ENCODE measurements at places on chromosomes 2 and 18.

DNA sequence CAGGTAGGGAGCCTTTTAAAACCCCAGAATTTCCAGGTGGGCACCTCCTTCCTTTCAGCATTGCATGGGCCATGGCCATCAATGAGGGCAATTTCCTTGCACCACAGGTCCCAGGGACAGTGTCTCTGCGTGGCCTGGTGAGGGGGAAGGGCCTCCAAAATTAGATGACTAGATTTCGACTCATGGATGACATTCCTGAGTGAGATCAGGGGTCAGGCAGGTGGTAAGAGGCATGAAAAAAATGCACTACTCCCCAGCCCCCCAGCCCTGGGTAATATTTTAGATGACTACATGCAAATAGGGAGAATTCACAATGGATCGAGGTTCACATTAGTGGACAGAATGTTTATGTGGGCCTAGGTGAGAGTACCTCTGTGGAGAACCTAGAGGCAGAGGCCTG lies 19.0 kb upstream of the IGFBP5 start:
- no peak for DNase-seq

- DNase-seq, result no peak
These were observed 68.2 kb downstream of the LRP2 start for GRCh38 chr2:169294001-169294675.

DNA sequence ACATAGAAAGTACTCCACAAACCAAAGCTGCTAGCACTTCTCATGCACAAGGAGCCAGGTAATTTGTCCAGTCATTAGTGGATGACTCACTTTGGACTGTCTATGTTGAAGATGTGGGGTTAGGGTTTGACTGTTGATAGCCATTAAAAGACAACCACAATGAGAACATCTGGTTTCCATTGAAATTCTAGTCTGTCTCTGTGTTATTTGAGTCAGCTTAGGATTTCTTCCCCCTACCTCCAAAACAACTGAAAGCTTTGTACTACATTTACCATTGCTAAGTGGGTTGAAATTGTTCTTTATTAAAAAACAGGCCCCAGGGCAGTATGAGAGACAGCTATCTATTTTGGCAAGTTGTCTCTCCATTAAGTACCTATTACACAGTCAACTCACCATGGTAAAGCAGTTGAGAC lies 50.2 kb upstream of the ANKRD44 start:
- DNase-seq, result no peak

DNA sequence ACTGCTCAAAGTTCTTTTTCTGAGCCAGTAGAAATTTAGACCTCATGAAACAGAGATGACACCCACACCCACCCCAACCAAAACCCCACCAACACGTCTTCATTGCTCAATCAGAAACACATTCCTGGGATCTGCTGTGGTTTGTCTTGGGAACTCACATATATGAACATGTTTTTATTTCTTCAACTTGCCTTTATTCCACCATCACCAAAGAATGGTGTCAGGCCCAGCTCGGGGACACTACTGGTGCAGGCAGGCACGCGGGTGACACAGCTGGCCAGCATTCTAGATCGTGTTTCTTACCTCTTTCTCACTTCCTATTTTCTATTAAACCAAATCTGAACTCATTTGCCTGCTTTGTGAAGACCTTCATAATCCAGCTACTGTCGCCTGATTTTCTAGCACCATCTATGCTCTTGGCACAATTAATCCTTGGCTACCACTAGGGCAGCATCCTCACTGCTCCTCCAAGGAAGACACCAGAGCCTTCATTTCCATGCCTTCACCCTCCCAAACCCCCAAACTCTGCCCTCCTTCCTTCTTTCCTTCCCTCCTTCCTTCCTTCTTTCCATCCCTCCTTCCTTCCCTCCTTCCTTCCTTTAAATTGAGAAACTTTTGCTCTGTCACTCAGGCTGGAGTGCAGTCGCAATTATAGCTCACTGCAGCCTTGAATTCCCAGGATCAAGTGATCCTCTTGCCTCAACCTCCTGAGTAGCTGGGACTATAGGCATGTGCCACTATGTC lies 157.1 kb downstream of the BCL2 start:
- no peak for DNase-seq

DNA sequence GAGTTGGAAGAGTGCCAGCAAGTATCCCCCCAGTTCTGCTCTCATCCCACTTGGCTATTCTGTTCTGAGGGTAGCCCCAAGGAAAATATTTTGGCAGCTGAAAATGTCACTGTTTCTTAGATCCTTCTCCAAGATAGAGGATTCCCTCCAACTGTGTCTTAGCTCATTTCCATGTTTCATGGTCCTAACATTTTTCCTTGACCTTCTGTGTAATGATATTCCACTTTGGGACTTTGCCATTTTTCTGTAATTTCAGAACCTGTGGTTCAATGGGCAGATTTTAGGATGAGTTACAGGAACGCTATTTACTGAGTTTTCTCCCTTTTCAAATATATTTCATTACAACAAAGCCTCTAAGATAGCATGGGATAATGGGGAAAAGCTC lies 34.7 kb downstream of the NHEJ1 start:
- DNase-seq, result no peak

GRCh38 chr2:88683160-88684021 lies 8.1 kb upstream of the RPIA start:
- no peak for DNase-seq

GRCh38 chr2:46257476-46257875 lies 39.7 kb upstream of the EPAS1 start:
- DNase-seq, result peak; percentile 45

GRCh38 chr2:122028371-122029100 lies 273.1 kb downstream of the TSN start:
- DNase-seq, result no peak

DNA sequence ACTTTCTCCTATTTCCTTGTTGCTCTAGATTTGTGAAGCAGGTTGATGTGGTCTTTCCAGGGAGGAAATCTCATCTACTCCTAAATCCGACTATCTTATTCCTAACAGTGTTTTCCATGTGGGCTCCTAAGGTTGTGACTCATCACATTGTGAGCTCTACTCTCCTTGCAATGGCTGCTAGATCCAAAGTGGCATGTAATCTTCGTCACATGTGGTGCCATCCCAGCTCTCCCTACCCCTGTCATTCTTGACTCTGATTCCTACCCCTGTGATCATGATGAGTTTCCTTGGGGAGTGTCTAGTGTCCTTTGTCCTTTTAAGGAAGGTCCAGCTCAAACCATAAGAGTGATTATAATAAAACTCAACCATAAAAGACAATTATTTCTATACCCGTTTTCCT lies 47.3 kb upstream of the GULP1 start:
- DNase-seq, result no peak

GRCh38 chr2:201881741-201882140 lies 75.4 kb downstream of the CDK15 start:
- DNase-seq, result no peak

DNA sequence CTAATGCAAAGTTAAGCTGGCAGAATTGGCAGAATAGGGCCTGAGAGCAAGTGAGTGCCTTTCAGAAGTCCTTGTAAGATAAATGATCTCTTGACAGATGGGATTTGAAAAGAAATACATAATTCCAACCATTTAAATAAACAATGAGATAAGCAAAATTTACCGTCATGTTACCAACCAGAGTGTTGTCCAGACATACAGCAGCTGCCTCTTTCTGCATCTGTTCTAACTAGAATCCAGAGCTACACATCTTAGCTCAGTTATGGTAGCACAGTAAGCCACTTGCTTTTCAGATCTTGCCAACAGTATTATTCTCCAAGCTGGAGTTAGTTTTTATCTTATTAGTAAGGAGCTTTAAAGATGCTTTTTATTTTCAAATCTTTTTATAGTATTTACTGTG lies 179.6 kb downstream of the BARD1 start:
- no peak for DNase-seq

- DNase-seq, result no peak
These were observed 9.5 kb downstream of the KCNK3 start for GRCh38 chr2:26702025-26702424.

- DNase-seq, result no peak
These were observed 22.1 kb downstream of the B3GNT2 start for GRCh38 chr2:62217970-62218369.

- DNase-seq, result no peak
These were observed 71.3 kb downstream of the DPP4 start for GRCh38 chr2:162002623-162003235.

- DNase-seq, result no peak
These were observed 4.2 kb upstream of the EN1 start for GRCh38 chr2:118851650-118852049.

GRCh38 chr2:19187323-19188020 lies 171.0 kb downstream of the OSR1 start:
- no peak for DNase-seq

DNA sequence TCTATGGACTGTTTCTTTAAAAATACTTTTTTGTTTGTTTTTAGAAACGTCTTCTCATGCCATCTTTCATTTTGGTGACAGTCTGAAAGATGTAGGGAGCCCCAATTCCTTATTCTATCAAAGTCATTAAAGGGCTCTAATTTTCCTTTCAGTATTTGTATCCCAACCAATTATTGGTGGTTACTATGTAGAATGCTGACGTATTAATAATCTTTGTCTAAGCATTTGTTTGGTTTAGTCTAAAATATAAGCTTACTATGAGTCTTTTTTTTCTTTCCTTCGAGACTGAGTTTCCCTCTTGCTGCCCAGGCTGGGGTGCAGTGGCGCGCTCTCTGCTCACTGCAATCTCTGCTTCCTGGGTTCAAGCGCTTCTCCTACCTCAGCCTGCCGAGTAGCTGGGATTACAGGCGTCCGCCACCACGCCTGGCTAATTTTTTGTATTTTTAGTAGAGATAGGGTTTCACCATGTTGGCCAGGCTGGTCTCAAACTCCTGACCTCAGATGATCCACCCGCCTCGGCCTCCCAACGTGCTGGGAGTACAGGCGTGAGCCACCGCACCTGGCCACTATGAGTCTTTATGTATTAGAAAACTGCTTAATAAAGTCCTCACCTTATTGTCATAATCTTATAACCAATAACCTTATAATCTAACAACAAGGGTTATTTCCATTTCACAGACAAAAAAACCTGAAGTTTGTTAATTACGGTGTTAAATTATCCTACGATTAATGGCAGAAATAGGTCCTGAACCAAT lies 849 bp upstream of the VRK2 start:
- DNase-seq, result no peak

DNA sequence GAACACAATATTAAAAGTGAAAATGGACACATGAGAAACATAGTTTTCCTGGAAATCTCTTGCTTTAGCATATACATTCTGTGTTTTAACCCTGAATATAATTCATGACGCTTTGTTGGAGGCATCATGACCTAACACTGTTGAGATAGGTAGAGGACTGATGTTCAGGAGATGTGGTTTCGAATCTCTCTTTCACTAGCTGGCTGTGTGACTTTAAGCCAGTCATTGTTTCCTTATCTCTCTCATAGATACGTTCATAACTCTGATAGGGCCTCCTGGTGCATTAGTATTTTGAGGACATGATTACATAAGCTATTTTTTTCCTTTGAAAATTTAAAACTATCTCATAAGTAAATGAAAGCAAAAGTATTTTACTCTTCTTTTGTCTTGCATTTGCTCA lies 179.0 kb upstream of the DTNA start:
- no peak for DNase-seq

DNA sequence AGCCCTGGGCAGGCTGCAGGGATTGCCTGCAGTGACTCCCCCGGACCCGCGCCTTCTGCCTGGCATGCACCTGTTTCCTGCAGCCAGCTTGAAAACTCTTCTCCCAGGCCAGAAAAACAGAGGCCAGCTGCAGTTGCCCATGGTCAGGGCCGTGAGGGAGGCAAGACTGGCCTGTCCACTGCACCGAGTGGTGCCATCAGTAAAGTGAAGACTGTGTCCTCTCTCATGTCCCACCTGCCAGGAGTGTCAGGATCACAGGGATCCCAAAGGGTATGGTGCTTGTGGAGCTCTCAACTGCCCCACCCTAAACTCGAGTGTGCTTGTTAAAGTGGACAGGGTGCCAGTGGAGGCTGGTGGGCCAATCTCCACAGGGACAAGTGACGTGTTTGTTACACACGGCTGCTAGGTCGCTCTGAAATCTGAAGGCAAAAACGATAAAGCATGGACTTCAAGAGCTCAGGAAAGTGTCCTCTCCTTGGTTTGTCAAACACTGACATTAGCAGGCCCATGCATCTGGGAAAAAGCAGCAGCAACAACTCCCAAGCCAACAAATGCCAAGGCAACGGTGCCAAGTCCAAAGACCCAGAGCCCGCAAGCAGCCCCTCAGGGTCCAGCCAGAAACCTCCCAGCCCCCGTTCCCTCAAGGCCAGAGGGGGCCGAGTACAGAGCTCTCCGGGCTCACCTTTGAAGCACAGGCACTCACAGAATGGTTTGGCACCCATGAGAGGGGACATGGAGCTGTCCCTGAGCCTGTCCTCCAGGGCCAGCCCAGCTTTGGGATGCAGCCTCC lies 213.2 kb downstream of the HDAC4 start:
- DNase-seq, result no peak

DNA sequence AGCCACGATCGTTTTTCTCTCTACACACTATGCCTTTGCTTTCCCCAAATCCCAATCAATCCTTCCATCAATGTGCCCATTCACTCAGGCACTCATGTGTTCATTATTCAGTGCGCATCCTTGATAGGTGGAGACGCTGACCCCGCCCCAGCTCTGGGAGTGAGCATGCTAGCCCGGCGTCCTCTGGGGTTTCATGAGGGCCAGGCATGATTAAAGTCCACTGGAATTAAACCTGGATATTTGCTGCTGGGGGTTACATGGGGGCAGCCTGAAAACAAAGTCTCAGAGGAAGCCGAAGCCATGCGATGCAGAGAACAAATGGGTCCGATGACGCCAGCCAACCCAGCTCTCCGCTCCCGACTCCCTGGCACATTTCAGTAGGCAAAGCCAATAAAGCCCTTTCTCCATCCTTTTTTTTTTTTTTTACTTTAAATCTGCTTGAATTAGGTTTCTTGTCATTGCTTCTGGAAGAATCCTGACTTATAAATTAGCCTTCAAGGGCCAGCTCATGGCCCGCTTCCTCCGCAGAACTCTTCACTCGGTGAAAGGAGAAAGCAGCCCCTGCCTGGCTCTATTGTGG lies 316.4 kb upstream of the ID2 start:
- DNase-seq, result no peak

Measured in muscle of arm (tissue), 14 donors.